Activated effector memory CD4-positive, alpha-beta T cell treated with Interleukin-2 at 50 U/mL for 16 hours (primary cell): ENCODE measurements at places on chromosomes 5 and 9.

- DNase-seq: no peak
These were observed 2.8 kb upstream of the ADRA1B start for GRCh38 chr5:159913501-159913900.

DNA sequence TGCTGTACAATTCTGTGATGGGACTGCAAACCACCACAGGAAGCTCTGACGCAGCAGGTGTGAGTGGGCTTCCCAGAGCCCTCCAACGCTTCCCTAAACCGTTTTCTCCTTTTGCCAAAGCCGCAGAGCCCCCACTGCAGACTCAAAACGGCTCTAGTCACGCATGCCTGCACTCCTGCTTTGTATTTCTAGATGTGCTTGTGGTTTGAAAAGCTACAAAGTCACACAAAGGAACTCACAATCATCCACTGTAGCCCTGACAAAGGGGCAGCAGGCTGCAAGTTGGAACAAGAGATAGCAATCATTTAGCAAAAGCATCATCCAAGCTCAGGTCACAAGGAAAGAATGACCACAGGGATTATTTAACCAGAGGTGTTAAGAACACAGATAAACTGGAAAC, 79.3 kb downstream of the PTPN3 start:
- DNase-seq: no peak

DNA sequence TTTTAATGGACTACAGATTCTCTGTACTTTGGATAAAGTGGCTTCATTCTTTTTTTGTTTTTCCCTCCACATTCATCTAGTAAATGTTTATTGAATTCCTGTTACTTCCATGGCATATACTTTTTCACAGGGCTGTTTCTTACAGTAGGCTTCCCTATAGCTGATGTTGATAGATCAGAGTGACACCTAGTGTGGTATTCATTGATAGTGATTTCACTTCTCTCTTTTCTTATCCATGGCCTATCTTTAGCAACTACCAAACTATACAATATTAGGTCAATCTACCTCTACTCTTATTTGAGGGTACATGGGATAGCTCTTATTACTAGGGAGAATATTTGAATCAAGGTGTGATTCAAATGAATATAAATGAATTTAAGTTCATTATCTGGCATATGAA, 35.8 kb downstream of the FSD1L start:
- no peak for DNase-seq

GRCh38 chr5:72108202-72109061, 1.2 kb downstream of the MAP1B start:
- no peak for DNase-seq

DNA sequence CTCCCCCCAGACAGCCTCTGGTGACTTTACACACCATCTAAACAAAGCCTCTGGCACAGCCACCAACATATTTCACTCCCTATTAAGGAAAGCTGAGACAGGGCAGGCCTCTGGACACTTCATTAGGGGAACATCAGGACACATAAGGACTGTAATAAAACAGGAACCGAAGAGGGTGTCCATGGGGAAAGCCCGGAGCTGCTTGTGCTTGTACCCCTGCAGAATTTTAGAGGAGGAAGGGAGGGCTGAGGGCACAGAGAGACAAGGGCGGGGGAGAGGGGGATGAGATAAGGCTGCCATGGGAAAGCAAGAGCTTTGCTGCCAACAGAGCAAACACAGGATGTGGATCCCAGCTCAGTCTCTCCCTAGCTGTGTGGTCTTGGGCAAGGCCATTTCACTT, 138.4 kb downstream of the ASTN2 start:
- DNase-seq: no peak
